ENCODE measurements at places on chromosomes 12 and 14. TPM values are rescaled to one million over a fixed set of nuclear protein-coding genes. Genes with fewer than 3 reads are reported as not detected.

The TMEM132D gene
- not detected for total RNA-seq

The KRT2 gene
- not detected for total RNA-seq

The RBMS2 gene
- total RNA-seq: 16.6 TPM

The RERGL gene
- total RNA-seq: not detected

The NKX2-1 gene
- not detected for total RNA-seq

The CCDC88C gene
- 2.0 TPM for total RNA-seq

The C12orf60 gene
- 3.6 TPM for total RNA-seq

The COPS7A gene
- 135 TPM for total RNA-seq

The STAT6 gene
- total RNA-seq: 98.6 TPM

The PLCZ1 gene
- not detected for total RNA-seq

The LRRC43 gene
- not detected for total RNA-seq

The GRIP1 gene
- total RNA-seq: 3.7 TPM

The SLC5A8 gene
- total RNA-seq: not detected

The VCPKMT gene
- 5.0 TPM for total RNA-seq

The HOXC4 gene
- total RNA-seq: 0.61 TPM

The CLEC2B gene
- total RNA-seq: 4.7 TPM

The SYT10 gene
- not detected for total RNA-seq

The CEP128 gene
- total RNA-seq: 3.6 TPM

The TGFB3 gene
- total RNA-seq: 0.44 TPM

The CFAP54 gene
- total RNA-seq: 1.0 TPM

The CLEC4C gene
- total RNA-seq: not detected

The VRTN gene
- total RNA-seq: 0.03 TPM

The NR1H4 gene
- 10.7 TPM for total RNA-seq

The KRT78 gene
- total RNA-seq: not detected

The RFX4 gene
- total RNA-seq: not detected

The NPAS3 gene
- not detected for total RNA-seq

The ZBTB1 gene
- 20.2 TPM for total RNA-seq

The VDR gene
- total RNA-seq: 0.14 TPM

The APOF gene
- not detected for total RNA-seq

The TOMM20L gene
- total RNA-seq: not detected

The BMAL2 gene
- 23.5 TPM for total RNA-seq
